ENCODE measurements at places on chromosomes 11 and 22.

GRCh38 chr11:61747192-61747966 is 5.1 kb upstream of the MYRF start:
- DNase-seq = peak; percentile 46

GRCh38 chr11:87820011-87820410 is 355.2 kb downstream of the RAB38 start:
- no peak for DNase-seq

- no peak for DNase-seq
Measured at GRCh38 chr11:8192896-8193209, 24.0 kb upstream of the RIC3 start.

GRCh38 chr11:13229711-13230318 is 47.8 kb upstream of the BMAL1 start:
- no peak for DNase-seq

DNA sequence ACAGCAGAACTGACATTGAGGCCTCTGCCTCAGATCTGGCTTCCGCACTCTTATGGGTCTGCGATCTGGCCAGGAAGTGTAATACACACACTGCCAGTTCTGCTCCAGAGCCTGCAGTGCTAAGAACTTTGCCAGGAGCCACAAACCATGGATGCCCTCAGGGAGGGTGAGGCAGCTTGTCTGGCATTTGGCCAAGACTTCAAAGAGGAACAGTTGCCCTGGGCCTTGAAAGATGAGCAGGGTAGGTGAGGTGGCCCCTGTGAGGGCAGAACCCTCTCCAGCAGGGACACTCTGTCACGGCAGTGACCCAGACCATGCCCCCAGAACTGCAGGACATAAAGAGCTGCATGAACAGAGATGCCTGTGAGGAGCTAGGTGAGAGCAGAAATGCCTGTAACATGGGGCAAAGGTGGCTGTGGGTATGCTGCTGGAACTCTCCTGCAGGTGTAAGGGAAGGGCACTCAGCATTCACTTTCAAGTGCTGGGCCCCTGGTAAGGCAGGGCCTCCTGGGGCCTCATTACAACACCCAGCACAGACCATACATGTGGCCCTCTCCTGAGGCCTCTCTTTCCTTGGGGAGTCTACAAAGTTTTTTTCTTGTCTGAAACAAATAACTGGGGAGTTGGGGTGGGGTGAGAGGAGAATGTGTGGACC is 47.3 kb downstream of the NEU3 start:
- DNase-seq = peak; percentile 6

GRCh38 chr11:112797648-112798293 is 163.4 kb upstream of the NCAM1 start:
- DNase-seq = peak; percentile 18

GRCh38 chr11:57294225-57295131 is 30.3 kb downstream of the TNKS1BP1 start:
- no peak for DNase-seq

GRCh38 chr11:33125611-33126010 is 35.7 kb downstream of the CSTF3 start:
- no peak for DNase-seq

GRCh38 chr22:40015358-40015976 is 20.7 kb downstream of the FAM83F start:
- DNase-seq = no peak

- DNase-seq = no peak
Measured at GRCh38 chr11:75073459-75074190, 23.1 kb downstream of the OR2AT4 start.
